Fibroblast of lung (primary cell): ENCODE measurements at places on chromosomes 6 and 20.

- DNase-seq = no peak
- H3K4me1 ChIP-seq = no peaks in the 10 kb centered on the region
- no peaks in the 10 kb centered on the region for H3K36me3 ChIP-seq
- no peak overlapping the region for H3K27ac ChIP-seq
- H3K4me3 ChIP-seq = no peak overlapping the region
- no peaks in the 10 kb centered on the region for H3K27me3 ChIP-seq
Observed at GRCh38 chr6:73830119-73830518, 134.1 kb downstream of the CD109 start.

DNA sequence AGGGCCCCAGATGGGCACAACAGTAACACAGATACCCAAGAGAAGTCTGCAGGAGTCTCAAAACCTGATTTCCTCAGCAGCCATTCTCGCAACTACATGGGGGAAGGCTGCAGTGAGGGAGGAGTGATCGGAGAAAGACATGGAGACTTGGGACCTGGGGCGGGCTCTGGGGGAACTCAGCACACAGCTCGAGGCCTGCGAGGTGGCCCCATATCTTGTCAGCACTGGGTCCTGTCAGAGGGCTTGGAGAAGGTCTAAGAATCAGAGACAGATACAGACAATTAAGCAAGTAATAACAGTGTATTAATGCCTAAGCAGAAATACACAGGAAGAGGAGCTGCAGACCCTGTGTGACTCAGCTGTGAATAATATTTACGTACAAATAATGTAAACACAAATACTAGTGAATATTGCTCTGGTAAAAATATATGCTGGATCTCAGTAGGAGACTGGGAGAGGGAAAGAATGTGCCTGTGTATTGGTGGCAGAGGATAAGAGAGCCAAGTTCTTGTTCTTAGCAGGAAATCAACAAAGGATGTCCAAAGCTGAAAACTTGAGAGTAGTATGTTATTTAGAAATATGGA, 336.2 kb downstream of the ZFAND3 start:
- H3K4me1 ChIP-seq = peaks cover 13% of the 10 kb centered on the region
- H3K27me3 ChIP-seq = no peaks in the 10 kb centered on the region
- peak overlapping the region; percentile 73 for H3K27ac ChIP-seq
- no peak overlapping the region for H3K4me3 ChIP-seq

GRCh38 chr20:46985250-46985649, 90.6 kb downstream of the EYA2 start:
- DNase-seq = no peak
- no peak overlapping the region for H3K4me3 ChIP-seq
- H3K27me3 ChIP-seq = no peaks in the 10 kb centered on the region
- no peaks in the 10 kb centered on the region for H3K4me1 ChIP-seq

DNA sequence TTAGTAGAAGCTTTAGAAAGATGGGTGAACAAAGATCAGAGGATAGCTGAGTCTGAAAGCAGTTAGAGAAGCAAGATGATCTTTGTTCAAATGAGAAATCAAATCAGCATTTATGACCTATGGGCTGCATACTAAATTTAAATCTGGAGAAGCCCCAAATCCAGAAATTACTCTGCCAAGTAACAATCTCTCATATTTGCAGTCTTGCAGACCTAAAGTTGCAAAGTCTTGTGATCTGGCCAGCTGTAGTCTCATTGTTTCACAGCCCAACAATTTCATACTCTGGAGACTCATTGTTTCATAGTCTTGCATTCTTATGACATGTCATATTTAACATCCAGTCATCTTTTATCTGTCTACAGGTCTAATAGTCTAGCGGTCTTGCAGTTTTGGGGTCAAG, 364.9 kb upstream of the RSPO3 start:
- H3K27me3 ChIP-seq = no peaks in the 10 kb centered on the region
- H3K4me1 ChIP-seq = no peaks in the 10 kb centered on the region
- no peak overlapping the region for H3K4me3 ChIP-seq
- H3K36me3 ChIP-seq = no peaks in the 10 kb centered on the region
- DNase-seq = no peak
- H3K27ac ChIP-seq = no peak overlapping the region

GRCh38 chr20:32063695-32064094, 11.7 kb downstream of the HCK start:
- H3K36me3 ChIP-seq = no peaks in the 10 kb centered on the region
- H3K27ac ChIP-seq = no peak overlapping the region
- H3K4me3 ChIP-seq = no peak overlapping the region

- no peaks in the 10 kb centered on the region for H3K36me3 ChIP-seq
- H3K27ac ChIP-seq = no peak overlapping the region
- H3K27me3 ChIP-seq = no peaks in the 10 kb centered on the region
Observed at GRCh38 chr20:16245879-16246278, 327.4 kb downstream of the KIF16B start.

- no peak overlapping the region for H3K27ac ChIP-seq
- H3K27me3 ChIP-seq = no peaks in the 10 kb centered on the region
- no peak overlapping the region for H3K4me3 ChIP-seq
- H3K36me3 ChIP-seq = no peaks in the 10 kb centered on the region
- H3K4me1 ChIP-seq = no peaks in the 10 kb centered on the region
Observed at GRCh38 chr6:91196729-91197128, 609.9 kb upstream of the MAP3K7 start.

GRCh38 chr20:46995561-46996142, 101.0 kb downstream of the EYA2 start:
- no peak overlapping the region for H3K27ac ChIP-seq
- H3K4me3 ChIP-seq = no peak overlapping the region
- H3K4me1 ChIP-seq = no peaks in the 10 kb centered on the region
- H3K36me3 ChIP-seq = no peaks in the 10 kb centered on the region

DNA sequence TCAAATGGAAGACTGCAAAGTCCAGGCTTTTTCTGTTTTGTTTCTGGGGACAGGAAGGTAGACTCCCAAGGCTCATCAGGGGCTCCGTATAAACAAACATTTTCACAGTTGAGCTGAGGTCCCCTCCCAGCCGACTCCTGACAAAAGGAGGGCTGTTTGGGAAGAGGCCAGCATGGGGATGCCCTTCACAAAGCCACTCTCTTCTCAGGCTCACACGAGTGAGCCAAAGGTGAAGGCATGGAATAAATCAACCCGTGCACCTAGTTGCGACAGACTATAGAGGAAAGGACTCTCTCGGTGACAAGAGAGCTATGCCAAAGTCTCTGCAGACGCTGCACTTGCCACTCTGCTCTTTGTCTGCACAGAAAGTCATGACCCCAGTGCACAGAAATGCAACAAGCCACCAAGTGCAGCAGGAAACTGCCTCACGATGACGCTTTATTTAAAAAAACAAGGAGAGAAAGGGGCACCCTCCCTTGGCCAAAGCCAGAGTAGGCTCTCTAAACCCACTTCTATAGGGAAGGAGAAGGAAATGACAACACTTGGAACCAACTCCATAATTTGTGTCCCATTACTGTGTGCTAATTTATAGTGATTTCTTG, 21.0 kb downstream of the JAG1 start:
- no peak for DNase-seq
- peaks cover 5% of the 10 kb centered on the region for H3K36me3 ChIP-seq
- peak overlapping the region; percentile 54 for H3K27ac ChIP-seq
- no peaks in the 10 kb centered on the region for H3K27me3 ChIP-seq
- H3K4me3 ChIP-seq = no peak overlapping the region
- peaks cover 23% of the 10 kb centered on the region for H3K4me1 ChIP-seq

- no peak overlapping the region for H3K27ac ChIP-seq
- H3K27me3 ChIP-seq = no peaks in the 10 kb centered on the region
- no peaks in the 10 kb centered on the region for H3K36me3 ChIP-seq
- H3K4me1 ChIP-seq = no peaks in the 10 kb centered on the region
- no peak overlapping the region for H3K4me3 ChIP-seq
Observed at GRCh38 chr20:48192109-48192508, 406.8 kb upstream of the SULF2 start.

- no peaks in the 10 kb centered on the region for H3K27me3 ChIP-seq
- no peak overlapping the region for H3K27ac ChIP-seq
- no peaks in the 10 kb centered on the region for H3K36me3 ChIP-seq
- no peak overlapping the region for H3K4me3 ChIP-seq
- no peak for DNase-seq
Observed at GRCh38 chr6:54102238-54102637, 9.0 kb upstream of the MLIP start.

DNA sequence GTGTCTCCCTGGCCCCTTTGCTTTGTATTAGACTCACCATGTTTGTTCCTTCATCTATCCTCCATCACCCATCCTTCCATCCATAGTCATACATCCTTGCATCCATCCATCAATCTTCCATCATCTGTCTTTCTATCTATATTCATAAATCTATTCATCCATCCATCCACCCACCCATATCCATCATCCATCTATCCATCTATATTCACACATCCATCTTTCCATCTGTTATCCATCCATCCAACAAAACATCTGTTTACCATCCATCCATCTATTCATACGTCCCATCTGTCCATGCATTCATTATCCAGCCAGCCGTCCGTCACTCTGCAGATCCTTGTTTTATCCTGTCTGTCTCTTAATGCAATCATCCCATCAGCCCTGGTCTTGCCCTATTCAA, 10.6 kb downstream of the DDR1 start:
- H3K27ac ChIP-seq = no peak overlapping the region
- H3K4me3 ChIP-seq = no peak overlapping the region
- peaks cover 7% of the 10 kb centered on the region for H3K36me3 ChIP-seq
- no peaks in the 10 kb centered on the region for H3K4me1 ChIP-seq

- no peak overlapping the region for H3K4me3 ChIP-seq
- no peak overlapping the region for H3K27ac ChIP-seq
- DNase-seq = no peak
Observed at GRCh38 chr6:10578723-10579122, 57.6 kb downstream of the GCNT2 start.

- peak overlapping the region; percentile 66 for H3K4me3 ChIP-seq
- peaks cover 9% of the 10 kb centered on the region for H3K4me1 ChIP-seq
Observed at GRCh38 chr20:61252601-61253263, 671 bp downstream of the CDH4 start.

GRCh38 chr6:40735121-40735520, 148.0 kb upstream of the LRFN2 start:
- no peaks in the 10 kb centered on the region for H3K36me3 ChIP-seq
- H3K4me3 ChIP-seq = no peak overlapping the region
- no peaks in the 10 kb centered on the region for H3K27me3 ChIP-seq
- no peak for DNase-seq

DNA sequence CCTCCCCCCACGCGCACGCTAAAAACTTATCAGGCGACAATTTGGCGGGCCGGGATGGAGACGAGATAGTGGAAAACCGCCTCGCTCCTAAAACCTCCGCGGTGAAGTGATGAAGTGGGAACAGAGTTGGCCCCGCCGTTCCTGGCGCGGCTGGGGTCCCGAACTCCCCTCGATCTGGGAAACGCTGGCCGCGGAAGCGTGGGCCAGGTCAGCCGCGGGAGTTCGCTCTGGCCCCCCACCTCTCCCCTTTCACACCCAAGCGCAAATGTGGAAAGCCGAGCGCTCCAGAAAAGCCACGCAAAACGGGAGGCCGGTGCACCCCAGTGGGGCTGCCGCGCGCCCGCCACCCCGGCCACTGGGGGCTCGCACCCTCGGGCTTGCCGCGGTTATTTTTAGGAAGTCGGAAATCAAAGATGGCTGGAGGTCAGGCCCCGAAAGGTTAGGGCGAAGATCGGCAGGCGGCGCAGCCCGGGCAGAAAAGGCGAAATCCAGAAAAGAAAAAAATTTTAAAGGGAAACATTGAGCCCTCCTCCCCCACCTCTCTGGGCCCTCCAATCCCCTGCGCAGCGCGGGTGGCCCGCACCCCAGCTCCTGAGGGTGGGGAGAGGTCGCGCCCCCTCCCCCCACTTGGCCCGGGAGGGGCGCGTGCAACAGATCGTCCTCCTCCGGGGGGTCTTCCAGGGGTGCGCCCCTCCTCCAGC, 1.0 kb downstream of the SALL4 start:
- no peak overlapping the region for H3K27ac ChIP-seq
- H3K36me3 ChIP-seq = no peaks in the 10 kb centered on the region

DNA sequence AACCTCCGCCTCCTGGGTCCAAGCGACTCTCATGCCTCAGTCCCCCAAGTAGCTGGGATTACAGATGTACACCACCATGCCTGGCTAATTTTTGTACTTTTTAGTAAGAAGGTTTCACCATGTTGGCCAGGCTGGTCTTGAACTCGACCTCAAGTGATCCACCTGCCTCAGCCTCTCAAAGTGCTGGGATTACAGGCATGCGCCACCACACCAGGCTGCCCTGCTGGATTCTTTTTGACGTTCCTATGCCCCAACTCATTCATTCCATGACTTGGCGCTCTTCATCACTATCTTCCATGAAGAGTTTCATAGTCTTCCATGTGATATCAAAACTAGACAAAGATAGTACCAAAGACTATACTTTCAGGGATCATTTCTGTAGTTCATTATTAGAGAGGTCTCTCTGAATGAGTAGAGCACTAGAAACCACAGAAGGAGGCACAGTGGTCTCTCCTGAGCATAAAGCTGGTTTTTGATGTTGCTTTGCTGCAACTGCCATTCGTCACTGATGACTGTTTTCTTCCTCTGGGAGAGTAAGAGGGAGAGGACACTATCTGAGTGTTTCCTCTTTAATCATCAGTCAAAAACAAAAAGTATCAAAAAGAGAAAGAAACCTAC, 23.5 kb downstream of the DNAAF9 start:
- H3K27me3 ChIP-seq = no peaks in the 10 kb centered on the region
- no peak for DNase-seq
- no peak overlapping the region for H3K27ac ChIP-seq
- no peaks in the 10 kb centered on the region for H3K4me1 ChIP-seq
- no peak overlapping the region for H3K4me3 ChIP-seq

- peak; percentile 73 for DNase-seq
- no peaks in the 10 kb centered on the region for H3K4me1 ChIP-seq
- H3K27me3 ChIP-seq = peaks cover 2% of the 10 kb centered on the region
- H3K4me3 ChIP-seq = no peak overlapping the region
- H3K36me3 ChIP-seq = no peaks in the 10 kb centered on the region
Observed at GRCh38 chr6:135088818-135089809, 34.5 kb upstream of the HBS1L start.

DNA sequence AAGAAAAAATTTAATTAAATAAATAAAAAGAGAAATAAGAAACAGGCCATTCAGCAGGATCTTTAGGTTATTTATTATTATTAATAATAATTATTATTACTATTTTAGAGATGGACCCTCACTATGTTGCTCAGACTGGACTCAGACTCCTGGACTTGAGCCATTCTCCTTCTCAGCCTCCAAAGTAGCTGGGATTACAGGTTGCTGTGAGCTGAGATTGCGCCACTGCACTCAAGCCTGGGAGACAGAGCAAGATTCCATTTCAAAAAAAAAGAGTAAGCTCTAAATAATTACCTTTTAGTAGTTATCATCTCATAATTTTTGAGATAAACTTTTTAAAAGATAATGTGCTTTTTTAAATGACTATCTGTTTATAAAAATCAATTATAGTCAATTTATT, 1102.8 kb upstream of the GJE1 start:
- no peaks in the 10 kb centered on the region for H3K4me1 ChIP-seq
- H3K36me3 ChIP-seq = no peaks in the 10 kb centered on the region
- no peak for DNase-seq
- no peak overlapping the region for H3K27ac ChIP-seq
- H3K4me3 ChIP-seq = no peak overlapping the region

DNA sequence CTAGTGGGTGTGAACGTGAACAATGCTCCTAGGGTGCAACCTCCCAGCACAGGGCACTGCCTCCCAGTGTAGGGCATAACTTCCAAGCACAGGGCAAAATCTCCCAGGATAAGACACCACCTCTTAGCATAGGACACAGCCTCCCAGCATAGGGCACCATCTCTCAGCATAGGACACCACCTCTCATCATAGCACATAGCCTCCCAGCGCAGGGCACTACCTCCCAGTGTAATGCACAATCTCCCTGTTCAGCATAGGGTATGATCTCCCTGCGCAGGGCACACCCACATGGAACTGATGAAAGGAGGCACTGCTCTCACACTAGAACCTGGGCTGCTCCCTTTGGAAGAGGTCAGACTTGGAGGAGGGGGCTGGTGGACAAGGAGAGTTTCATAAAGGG, 21.3 kb upstream of the CST1 start:
- no peak for DNase-seq
- H3K27me3 ChIP-seq = no peaks in the 10 kb centered on the region
- H3K4me1 ChIP-seq = no peaks in the 10 kb centered on the region
- H3K4me3 ChIP-seq = no peak overlapping the region
- H3K36me3 ChIP-seq = no peaks in the 10 kb centered on the region
- H3K27ac ChIP-seq = no peak overlapping the region
